CD4-positive, alpha-beta memory T cell (primary cell): ENCODE measurements at places on chromosomes 11 and 22.

DNA sequence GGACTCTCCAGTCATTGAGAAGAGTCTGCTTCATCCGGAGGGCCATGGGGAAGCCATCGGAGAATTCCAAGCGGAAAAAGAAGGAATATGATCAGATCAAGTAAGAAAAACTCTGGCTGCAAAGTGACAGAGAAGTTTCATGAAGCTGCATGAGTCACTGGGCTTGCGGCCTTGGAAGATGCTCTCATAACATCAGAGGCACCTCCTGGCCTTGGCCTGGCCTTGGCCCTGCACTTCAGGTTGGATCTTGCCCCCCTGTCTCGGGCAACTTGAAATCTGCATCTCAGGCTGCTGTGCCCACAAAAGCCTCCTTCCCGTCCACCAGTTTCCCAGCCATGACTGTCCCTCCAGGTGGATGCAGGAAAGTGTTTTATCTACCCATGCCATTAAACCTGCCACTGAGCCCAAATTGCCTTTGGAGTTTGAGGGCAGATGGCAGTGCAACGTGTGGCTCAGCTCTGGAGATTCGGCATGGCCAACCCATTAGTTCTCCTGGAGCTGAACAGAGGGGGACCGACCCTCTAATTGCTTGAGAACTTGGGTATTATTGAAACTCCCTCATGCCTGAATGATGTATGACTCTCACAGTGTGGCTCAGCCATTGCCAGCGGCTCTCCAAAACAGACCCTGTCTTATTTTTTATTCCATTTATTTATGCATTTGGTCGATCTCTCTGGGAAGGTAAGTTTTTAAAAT lies 66.7 kb downstream of the SEZ6L start:
- no peak for DNase-seq
- H3K4me1 ChIP-seq: no peaks in the 10 kb centered on the region
- no peaks in the 10 kb centered on the region for H3K36me3 ChIP-seq
- H3K27me3 ChIP-seq: no peaks in the 10 kb centered on the region

GRCh38 chr11:74717221-74717969 lies 13.8 kb downstream of the CHRDL2 start:
- no peak overlapping the region for H3K27ac ChIP-seq
- no peaks in the 10 kb centered on the region for H3K36me3 ChIP-seq
- no peak for DNase-seq
- H3K4me3 ChIP-seq: no peak overlapping the region

DNA sequence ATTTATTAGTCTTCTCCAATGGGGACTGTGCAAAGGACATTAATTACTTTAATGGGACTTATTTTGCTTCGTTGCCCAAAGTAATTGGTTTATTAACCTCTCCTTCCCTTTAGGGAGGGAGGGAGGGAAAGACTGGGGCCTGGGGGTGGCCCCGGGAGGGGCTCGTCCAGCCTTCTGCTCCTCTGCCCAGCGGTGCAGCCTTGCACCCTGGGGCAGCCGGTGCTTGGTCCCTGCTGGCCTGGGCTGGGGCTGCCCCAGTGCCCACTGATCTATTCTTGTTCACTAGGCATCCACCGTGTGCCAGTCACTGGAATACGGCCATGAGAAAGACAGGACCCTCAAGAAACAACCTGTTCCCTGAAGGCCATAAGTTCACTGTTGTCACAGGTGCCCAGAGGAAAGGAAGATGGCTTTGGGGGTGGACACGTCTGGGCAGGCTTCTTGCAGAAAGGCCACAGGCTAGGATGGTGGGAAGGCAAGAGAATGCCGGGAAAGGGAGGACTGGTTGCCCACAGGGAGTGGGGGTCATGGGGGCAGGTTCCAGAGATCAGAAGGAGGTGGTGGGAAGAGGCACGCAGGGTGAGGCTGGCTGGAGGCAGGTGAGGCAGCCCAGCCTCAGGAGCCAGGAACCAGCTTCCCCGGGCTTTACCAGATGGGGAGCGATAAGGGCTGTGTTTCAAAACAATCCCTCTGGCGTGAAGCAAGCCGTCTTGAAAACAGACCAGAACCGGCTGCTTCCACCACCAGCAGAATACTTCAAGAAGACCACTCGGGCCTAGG lies 47.6 kb upstream of the KCNQ1OT1 start:
- no peak for DNase-seq
- H3K4me1 ChIP-seq: no peaks in the 10 kb centered on the region
- H3K27me3 ChIP-seq: no peaks in the 10 kb centered on the region
- no peaks in the 10 kb centered on the region for H3K36me3 ChIP-seq

DNA sequence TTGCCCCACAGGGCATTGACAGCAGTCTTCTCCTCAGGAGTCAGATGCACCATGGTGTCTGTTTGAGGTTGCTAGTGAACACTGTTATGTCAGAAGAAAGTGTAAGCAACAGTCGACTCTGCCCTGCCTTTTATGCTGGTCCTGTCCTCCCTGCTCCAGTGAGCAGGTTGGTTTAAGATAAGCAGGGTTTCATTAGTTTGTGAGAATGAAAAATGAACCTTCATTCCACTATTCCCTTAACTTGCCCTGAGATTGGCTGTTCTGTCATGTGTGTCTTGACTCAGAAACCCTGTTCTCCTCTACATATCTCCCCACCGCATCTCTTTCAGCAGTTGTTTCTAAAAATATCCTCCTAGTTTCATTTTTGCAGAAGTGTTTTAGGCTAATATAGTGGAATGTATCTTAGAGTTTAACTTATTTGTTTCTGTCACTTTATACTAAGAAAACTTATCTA lies at the start of gene HBD:
TSS of gene HBD (minus strand) at position 103 of the 454 bp plus-strand sequence. CDS start at position 53, 50 bp downstream.
- H3K27ac ChIP-seq: no peak within 1 kb of the TSS
- no peak for DNase-seq
- no peaks in the 10 kb centered on the region for H3K27me3 ChIP-seq
- no peaks in the 10 kb centered on the region for H3K4me1 ChIP-seq

DNA sequence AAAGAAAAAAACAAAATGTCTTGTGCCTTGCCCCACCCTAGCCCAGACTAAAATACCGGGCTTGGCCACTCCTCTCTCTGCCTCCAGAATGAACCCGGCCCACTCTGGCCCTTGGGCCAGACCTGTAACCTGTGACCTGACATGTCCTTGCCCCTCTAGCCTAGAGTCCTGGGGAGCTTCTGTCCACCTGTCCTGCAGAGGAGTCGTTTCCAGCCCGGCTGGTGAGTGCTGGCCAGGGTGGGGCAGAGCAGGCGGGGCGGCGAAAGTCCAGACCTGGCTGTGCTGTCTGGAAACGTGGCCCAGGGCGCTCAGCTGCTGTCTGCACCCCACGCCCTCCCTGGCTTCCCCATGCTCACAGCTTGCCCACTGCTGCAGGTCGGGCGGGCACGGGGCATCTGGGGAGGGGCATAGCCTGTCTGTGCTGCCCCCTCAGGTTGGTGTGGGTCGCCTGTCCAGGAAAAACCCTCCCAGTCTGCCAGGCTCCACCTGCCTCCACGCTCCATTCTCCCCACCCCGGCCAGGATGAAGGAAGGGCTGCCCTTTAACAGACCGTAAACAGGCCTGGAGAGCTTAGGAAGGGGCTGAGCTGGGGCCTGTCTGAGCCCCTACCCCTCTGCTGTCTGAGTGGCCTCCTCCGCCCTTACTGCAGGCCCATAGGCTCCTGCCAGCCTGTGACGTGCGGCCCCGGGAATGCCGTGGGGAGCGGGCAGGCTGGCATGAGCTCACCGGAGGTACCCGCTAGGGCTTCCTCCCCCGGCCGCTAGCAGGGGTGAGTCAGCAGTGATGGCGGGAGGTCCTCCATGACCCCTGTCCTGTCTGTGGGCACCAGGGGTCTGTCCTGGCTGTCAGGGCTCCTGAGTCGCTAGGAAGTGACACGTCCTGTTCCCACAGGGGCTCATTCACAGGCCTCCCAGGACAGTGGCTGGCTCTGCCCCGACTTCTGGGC lies 1.9 kb downstream of the CD151 start:
- no peak overlapping the region for H3K4me3 ChIP-seq
- no peaks in the 10 kb centered on the region for H3K27me3 ChIP-seq
- H3K27ac ChIP-seq: no peak overlapping the region
- peaks cover 36% of the 10 kb centered on the region for H3K4me1 ChIP-seq
- no peak for DNase-seq

GRCh38 chr11:71311176-71311925 lies 59.0 kb upstream of the SHANK2 start:
- H3K4me1 ChIP-seq: no peaks in the 10 kb centered on the region
- no peaks in the 10 kb centered on the region for H3K27me3 ChIP-seq
- H3K4me3 ChIP-seq: no peak overlapping the region
- H3K27ac ChIP-seq: no peak overlapping the region

DNA sequence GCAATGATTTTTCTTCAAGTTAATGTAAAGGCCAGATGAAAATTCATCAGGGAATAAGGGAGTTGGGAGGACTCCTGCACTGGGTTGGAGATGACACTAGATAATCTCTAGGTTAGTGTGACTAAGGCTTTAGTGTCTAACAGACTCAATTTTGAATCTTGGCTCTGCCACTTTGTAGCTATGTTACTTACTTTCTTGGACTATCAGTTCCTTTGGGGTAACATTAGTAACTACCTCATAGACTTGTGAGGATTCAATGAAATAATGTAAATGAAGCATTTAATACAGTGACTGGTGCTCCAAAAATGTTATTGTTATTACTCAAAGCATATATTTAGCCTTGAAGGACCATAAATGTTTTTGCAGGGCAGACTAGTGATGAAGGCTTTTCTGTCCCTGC lies 9.6 kb upstream of the CCDC89 start:
- no peak for DNase-seq
- no peaks in the 10 kb centered on the region for H3K27me3 ChIP-seq
- H3K36me3 ChIP-seq: no peaks in the 10 kb centered on the region
- H3K4me1 ChIP-seq: peaks cover 16% of the 10 kb centered on the region
- H3K4me3 ChIP-seq: no peak overlapping the region

GRCh38 chr11:94469416-94469815 lies 24.2 kb downstream of the MRE11 start:
- H3K36me3 ChIP-seq: no peaks in the 10 kb centered on the region
- H3K4me3 ChIP-seq: no peak overlapping the region
- no peaks in the 10 kb centered on the region for H3K27me3 ChIP-seq
- H3K4me1 ChIP-seq: no peaks in the 10 kb centered on the region

GRCh38 chr22:23315341-23315917 lies 135.1 kb downstream of the BCR start:
- H3K4me3 ChIP-seq: no peak overlapping the region
- no peaks in the 10 kb centered on the region for H3K27me3 ChIP-seq
- DNase-seq: peak; percentile 28
- H3K4me1 ChIP-seq: no peaks in the 10 kb centered on the region
- no peaks in the 10 kb centered on the region for H3K36me3 ChIP-seq

- no peaks in the 10 kb centered on the region for H3K36me3 ChIP-seq
- H3K27ac ChIP-seq: no peak overlapping the region
These were observed 104.7 kb upstream of the E2F8 start for GRCh38 chr11:19345519-19345847.

DNA sequence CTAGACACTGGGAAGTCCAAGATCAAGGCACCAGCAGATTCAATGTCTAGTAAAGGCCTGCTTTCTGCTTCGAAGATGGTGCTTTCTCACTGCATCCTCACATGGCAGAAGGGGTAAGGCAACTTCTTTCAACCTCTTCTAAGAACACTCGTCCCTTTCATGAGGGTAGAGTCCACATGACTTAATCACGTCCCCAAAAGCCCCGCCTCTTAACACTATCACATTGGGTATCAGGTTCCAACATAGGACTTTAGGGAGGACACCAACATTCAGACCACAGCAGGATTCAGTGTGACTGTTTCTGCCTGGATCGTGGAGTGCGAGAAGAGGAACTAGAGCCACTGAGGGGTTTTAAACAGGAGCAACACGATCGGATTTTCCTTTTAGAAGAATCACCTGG lies 3.7 kb upstream of the TIRAP start:
- H3K27ac ChIP-seq: no peak overlapping the region
- H3K36me3 ChIP-seq: peaks cover 14% of the 10 kb centered on the region
- H3K4me3 ChIP-seq: no peak overlapping the region

DNA sequence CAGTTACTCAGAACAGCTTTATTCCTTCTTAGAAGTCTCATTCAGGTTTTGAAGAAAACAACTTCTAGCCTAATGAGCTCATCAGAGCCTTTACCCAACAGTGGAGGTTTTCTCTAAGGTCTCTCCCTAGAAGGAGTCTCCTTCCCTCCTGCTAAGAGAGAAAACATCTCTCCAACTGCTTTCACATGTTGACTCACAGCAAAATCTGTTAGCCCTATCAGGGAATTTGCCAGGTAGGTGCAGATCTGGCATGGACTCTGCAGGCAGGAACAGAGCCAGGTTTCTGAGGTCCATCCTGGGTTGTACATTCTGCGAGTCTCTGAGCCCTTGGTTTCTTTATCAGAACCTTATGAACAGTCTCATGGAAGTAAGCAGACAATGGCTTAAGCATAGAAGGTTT lies 214.4 kb downstream of the HIPK3 start:
- H3K36me3 ChIP-seq: no peaks in the 10 kb centered on the region
- DNase-seq: no peak
- H3K4me1 ChIP-seq: no peaks in the 10 kb centered on the region
- no peaks in the 10 kb centered on the region for H3K27me3 ChIP-seq
- no peak overlapping the region for H3K4me3 ChIP-seq

DNA sequence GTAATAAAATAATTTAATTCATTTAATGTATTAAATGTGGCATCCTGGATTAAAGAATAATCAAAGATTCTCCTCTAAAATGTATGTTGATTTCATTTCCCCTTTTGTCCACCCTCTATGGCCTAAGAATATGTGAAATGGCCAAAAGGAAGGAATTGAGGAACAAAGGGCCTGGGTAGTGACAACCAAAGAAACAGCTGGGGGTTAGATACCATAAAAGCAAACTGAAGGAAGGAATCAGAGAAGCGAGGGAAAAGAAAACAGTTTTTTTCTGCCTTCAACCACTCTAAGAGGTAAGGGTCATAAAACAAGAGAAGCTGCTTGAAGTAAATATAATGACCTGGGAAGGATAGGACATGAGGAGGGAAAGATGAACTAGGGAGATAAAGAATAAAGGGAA lies 139.3 kb downstream of the FAM76B start:
- H3K4me1 ChIP-seq: no peaks in the 10 kb centered on the region
- no peak overlapping the region for H3K4me3 ChIP-seq
- no peak for DNase-seq
- H3K36me3 ChIP-seq: no peaks in the 10 kb centered on the region
- H3K27me3 ChIP-seq: no peaks in the 10 kb centered on the region
